Stimulated activated CD8-positive, alpha-beta memory T cell treated with anti-CD3 and anti-CD28 coated beads, Interleukin-4, amount 100 ng/mL, for 4 hours (primary cell): ENCODE measurements at places on chromosomes 3 and 15.

DNA sequence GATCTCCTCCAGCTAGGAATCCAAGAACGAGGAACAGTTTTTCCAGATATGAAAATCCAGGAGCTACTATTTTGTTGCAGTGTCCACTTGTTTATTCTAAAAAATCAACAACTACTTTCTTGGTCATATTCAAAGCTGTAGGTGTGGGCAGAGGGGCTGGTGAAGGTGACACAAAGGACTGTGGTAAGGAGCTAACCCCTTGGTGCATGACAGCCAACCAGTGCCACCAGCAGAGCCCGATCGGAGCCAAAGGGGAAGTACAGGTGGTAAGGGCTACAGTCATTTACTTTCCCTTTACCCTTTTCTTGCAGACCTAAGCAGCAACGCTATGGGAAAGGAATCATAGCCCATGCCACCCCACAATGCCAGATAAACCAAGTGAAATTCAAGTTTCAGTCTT, 30.7 kb downstream of the PLA1A start:
- no peak for DNase-seq

- DNase-seq, result no peak
Measured at GRCh38 chr15:58182460-58183163, 44.4 kb downstream of the AQP9 start.

- DNase-seq, result no peak
Measured at GRCh38 chr15:53833134-53833624, 73.7 kb upstream of the WDR72 start.

DNA sequence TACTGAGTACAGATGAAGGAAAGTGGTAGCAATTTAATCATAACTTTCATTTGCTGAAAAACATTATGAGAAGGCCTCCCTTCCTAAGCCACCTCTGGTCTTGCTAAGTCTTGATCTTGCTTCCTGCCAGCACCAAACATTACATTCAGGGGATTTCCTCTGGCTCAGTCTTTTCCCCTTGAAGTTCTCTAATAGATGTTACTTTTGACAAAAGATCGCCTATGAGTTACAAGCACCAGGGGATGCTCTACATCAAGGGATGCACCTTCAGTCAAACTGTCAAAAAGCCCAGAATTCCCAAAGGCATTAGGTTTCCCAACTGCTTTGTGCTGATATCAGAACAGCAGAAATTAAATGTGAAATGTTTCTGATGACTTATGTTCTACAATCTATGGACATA, 47.3 kb downstream of the AQP9 start:
- DNase-seq, result no peak

- no peak for DNase-seq
Measured at GRCh38 chr3:15685927-15686326, 84.4 kb downstream of the BTD start.

- no peak for DNase-seq
Measured at GRCh38 chr3:153967260-153967659, 153.9 kb upstream of the ARHGEF26 start.

GRCh38 chr3:159486580-159486979, 502.1 kb upstream of the IL12A start:
- DNase-seq, result no peak

GRCh38 chr3:195877136-195877715, 31.1 kb downstream of the TNK2 start:
- DNase-seq, result no peak

DNA sequence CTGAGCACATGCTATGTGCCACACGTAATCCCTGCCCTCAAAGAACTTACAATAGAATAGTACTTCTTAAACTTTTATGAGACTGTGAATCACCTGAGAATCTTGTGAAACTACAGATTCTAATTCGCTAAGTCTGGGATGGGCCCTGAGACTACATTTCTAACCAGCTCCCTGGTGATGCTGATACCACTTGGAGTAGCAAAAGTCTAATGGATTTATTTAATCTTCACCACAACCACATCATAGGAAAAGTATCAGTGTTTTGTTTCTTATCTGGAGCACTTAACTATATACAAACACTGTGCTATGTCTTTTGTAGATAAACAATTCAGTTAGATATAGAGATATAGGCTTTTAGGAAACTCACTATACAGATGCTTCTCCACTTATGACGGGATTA, 23.8 kb upstream of the TCF12 start:
- DNase-seq, result no peak

GRCh38 chr3:10085738-10086137, 22.3 kb downstream of the FANCD2OS start:
- DNase-seq, result no peak

DNA sequence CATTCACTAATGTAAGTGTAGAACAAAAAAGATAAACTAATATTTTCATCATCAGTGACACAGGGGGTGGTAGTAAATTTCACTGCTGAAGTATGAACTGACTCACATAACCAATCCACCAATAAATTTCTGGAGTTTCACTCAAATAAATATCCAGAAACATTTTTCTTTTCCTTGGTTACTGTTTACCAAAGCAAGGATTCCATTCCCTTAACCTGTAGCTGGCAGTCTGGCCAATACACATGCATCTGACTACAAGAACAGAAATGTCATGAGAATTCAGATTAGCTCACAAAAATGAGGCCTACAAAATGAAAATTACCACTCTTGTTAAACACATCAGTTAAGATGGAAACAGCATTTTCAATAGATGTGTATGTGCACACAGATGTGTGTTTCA, 80.3 kb downstream of the STAG1 start:
- no peak for DNase-seq

GRCh38 chr3:54781728-54782127, 146.1 kb downstream of the LRTM1 start:
- DNase-seq, result no peak

GRCh38 chr3:127234778-127235177, 41.8 kb downstream of the PRR23E start:
- no peak for DNase-seq

DNA sequence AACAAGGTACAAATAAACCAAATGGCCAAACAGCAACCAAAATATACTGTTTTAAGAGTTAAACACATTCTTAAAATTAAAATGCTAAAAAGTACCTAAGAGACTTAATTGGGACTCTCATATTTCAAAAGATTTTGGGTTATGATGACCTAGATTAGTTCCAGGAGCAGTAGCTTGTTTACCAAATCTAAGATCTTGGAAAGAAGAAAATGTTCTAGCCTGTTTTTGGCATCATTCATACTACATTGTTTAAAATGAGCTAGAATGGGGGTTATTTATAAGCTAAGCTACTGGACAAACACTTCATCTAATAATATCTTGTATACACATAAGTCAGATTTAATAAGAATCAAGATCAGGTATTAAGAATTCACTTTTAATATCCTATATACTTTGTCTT, 22.8 kb downstream of the ATOSA start:
- DNase-seq, result no peak

GRCh38 chr3:181497358-181497757, 214.4 kb upstream of the SOX2 start:
- DNase-seq, result no peak

DNA sequence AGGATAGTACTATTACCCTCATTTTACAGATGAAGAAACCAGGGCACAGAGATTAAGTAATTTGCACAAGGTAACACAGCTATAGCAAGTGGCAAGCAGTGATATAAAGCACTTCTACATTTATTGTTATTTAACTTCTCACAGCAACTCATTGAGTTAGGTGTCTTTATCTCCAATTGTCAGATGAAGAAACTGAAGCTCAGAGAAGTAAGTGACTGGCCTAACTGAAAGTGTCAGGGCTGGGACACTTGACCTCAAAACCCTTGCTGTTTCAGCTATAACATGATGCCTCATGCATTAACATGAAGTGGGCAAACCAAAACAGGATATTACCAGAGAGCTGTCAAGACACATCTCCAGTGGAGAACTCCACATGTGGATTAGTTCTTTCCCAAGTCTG, 65.8 kb upstream of the LEKR1 start:
- DNase-seq, result no peak

DNA sequence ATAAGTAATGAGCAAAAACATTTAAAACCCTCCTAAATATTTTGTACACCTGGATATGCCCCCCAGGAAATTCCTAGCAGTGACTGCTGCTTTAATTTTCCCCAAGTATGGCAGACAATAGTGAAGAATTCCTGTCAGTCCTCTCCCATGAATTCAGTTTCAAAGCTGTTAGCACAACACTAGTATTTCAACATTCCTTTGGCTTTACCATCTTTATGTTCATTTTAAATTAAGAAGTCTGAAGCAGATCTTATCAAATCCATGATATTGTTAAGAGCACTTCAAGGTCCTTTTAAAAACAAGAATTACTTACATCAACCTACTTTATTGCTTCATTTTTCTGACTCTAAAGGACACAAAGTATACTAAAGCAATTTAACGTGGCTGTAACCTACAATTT, 28.8 kb upstream of the CDIN1 start:
- DNase-seq, result no peak

DNA sequence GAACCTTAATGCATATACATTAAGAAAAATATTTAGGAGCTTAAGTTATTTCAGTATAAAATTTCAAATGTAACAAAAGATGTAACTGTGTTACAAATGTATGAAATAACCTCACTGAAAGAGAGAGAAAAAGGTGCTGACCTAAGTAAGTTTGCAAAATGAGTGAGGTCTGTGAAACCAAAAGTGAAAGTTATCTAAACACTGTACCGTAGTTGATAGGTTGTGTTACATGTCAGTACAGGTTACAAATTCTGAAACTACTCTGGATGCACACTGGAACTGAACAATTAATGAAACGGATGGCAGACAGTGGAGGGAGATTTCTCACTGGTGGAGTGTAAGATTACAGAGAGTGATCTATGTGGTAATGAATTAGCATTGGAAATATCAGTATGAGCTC, 420.7 kb downstream of the ZNF385D start:
- DNase-seq, result no peak

DNA sequence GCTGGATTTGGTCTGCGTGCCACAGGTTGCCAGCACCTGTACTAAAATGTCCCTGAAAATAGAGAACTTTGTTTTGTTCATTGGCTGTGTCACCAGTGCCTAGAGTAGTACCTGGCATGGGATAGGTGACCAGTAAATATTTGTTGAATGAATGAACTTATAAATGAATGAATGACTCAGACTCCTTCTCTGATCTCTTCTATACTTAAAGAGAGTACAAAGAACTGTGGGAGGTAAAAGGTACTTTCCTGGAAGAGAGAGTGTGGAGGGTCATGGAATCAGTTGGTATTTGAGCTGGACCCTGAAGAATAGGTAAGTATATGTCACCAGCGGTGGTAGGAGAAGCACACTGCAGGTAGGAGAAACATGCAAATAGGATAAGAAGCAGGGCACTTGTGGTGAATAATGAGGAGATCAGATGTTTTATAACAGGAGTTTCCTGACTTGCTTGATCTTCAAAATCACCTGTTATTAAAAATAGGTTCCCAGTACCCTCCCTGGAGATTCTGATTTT, 149.4 kb downstream of the LPP start:
- no peak for DNase-seq

- no peak for DNase-seq
Measured at GRCh38 chr3:156919818-156920217, 93.7 kb downstream of the LEKR1 start.

DNA sequence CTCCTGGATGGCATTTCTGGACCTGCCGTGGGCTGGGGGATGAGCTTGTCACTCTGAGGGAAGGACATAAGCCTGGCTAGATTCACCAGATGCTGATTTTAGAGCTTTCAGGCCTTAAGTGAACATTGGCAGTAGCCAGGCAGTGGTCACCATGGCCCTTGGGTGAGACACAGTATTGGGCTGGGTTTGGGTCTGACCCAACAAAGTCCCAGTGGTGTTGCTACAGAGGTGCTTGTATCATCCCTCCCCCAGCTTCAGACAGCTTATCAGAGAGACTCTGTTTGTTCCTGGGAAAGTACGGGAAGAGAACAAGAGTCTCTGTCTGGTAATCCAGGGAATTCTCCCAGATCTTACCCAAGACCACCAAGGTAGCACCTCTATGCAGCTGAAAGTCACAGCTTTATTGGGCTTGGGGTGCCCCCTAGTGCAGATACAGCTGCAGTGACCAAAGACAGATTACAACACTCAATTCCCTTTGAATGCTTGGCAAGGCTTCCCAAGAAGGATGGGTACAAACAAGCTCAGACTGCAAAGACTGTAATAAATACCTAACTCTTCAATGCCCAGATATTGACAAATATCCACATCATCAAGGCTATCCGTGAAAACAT, 9.8 kb upstream of the RUVBL1 start:
- DNase-seq, result peak; percentile 21

- DNase-seq, result no peak
Measured at GRCh38 chr15:67018026-67018425, 47.4 kb upstream of the SMAD3 start.

DNA sequence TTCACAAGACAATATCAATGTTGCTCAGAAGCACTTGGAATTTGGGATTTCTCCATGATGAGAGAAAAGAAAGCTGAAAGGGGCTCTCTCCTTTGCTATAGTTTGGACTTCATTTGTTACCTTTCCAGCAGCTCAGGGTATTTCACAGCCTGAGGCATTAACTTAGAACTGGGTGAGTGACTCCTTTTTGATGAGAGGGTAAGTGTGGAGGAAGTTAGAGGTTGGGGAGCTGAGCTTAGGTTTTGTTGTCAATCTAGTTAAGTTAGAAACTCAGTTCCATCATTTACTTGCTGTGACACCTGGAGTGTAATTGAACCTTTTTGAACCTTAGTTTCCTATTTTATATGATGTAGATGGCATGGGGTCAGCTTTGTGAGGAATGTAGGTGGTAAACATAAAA, 359.1 kb downstream of the PDCD6IP start:
- no peak for DNase-seq

DNA sequence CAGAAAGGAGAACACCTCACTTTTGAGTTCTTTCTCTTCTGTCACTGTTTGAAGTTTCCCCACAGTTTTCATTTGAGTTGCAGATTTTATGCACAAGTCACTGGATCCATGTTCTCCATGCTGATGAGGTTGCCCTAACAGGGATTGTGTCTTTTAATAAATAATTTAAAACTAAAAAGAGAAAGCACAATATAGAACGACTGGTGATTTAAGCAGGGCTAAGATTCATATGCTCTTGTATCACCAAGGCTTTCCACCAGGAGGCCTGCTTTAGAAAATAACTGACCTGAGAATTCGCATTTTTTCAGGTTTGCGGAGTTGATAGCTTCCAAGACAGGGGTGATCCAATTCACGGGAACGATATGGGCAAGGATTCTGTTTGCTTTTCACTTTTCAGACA, 252.0 kb upstream of the VEPH1 start:
- DNase-seq, result no peak

GRCh38 chr3:9188583-9188982, 60.9 kb downstream of the SRGAP3 start:
- DNase-seq, result no peak

GRCh38 chr3:44439499-44440295, 37.8 kb downstream of the ZNF445 start:
- peak; percentile 48 for DNase-seq

DNA sequence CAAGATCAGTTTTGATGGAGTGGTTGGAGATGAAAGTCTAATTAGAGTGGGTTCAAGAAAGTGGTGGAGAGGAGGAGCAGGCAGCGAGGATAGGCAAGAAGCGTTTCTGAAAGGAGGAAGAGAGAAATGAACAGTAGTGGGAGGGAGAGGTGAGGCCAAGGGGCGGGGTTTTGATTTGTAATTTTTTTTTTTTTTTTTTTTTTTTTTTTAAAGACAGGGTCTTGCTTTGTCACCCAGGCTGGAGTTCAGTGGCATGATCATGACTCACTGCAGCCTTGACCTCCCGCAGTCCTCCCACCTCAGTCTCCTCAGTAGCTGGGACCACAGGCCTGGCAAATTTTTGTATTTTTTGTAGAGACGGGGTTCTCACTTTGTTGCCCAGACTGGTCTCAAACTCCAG, 36.6 kb downstream of the MRAS start:
- DNase-seq, result no peak

GRCh38 chr3:13012221-13012691, 61.0 kb downstream of the IQSEC1 start:
- DNase-seq, result peak; percentile 41
